ENCODE measurements at places on chromosomes 4 and X.

GRCh38 chr4:88320224-88320779 is 35.9 kb upstream of the PPM1K start:
- DNase-seq, result no peak

- DNase-seq, result no peak
These were observed 21.8 kb downstream of the FHL1 start for GRCh38 chrX:136168929-136169735.

GRCh38 chr4:141788169-141788915 is 152.0 kb downstream of the IL15 start:
- no peak for DNase-seq

DNA sequence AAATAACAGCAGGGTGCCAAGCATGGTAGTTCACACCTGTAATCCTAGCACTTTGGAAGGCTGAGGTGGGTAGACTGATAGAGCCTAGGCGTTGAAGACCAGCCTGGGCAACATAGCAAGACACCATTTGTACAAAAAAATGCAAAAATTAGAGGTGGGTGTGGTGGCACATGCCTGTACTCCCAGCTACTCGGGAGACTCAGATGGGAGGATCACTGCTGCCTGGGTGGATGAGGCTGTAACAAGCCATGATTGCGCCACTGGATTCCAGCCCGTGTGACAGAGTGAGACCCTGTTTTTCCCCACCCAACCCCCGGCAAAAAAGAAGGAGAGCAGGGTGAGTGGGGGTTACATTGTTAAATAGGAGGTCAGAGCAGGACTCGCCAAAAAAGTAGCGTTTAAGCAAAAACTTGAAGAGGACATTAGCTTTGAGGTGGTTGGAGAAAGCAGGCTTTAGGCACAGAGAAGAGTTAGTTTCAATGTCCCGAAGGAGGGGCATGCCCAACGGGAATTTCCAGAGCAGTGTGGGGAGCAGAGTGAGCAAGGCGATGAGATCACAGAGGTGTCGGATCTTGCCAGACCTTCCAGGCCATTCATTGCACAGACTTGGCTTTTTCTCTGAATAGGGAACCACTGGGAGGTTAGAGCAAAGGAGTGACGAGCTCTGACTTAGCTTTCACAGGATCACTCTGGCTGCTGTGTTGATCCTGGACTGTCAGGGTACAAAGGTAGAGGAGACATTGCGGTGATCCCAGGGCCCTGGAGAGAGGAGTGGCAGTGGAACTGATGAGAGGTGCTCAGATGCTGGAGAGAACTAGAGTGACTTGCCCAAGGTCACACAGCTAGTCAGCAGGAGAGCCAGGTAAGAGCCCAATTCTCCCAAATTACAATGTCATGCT is 70.6 kb downstream of the TRAPPC11 start:
- DNase-seq, result no peak

GRCh38 chr4:152660526-152660925 is 19.3 kb downstream of the TMEM154 start:
- DNase-seq, result no peak
